Fibroblast of skin of abdomen (primary cell): ENCODE measurements at places on chromosomes 11 and 22.

- DNase-seq = peak; percentile 89
These were observed 50.8 kb downstream of the FBLN1 start for GRCh38 chr22:45553351-45554039.

DNA sequence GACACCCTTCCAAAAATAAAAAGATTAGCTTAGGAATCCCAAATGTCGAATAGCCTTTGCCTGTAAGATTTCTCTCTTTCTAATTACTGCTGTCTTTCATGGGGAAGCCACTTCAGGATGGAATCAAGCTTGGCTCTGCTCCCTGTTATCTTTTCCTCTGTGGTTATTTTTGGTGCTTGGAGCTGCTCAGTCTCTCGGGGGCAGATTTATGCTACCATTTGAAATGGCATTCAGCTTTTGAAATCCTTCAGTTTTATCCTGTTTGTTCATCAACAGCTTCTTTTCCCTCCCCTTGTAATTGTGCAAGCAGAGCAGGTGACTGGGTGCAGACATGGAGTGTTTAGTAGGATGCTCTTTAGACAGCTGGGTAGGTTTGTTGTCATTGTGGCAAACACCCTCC lies 111.0 kb downstream of the DBX1 start:
- no peak for DNase-seq

DNA sequence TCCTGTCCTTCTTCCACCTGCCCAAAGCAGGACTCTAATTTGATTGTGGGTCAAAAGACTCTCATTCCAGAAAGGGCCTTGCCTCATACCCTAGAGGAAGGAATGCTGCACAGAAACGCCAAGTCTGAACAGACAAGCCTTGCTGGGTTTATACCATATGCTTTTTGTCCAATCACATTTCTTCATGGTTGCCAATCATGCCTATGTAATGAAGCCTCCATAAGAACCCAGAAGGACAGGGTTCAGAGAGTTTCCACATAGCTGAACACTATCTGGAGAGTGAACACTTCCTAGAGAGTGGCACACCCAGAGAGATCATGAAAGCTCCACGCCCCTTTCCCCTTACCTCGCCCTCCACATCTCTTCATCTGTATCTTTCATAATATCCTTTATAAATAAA lies 4.8 kb upstream of the SAA2 start:
- no peak for DNase-seq

GRCh38 chr22:49961601-49962011 lies 1.0 kb downstream of the PIM3 start:
- no peak for DNase-seq

DNA sequence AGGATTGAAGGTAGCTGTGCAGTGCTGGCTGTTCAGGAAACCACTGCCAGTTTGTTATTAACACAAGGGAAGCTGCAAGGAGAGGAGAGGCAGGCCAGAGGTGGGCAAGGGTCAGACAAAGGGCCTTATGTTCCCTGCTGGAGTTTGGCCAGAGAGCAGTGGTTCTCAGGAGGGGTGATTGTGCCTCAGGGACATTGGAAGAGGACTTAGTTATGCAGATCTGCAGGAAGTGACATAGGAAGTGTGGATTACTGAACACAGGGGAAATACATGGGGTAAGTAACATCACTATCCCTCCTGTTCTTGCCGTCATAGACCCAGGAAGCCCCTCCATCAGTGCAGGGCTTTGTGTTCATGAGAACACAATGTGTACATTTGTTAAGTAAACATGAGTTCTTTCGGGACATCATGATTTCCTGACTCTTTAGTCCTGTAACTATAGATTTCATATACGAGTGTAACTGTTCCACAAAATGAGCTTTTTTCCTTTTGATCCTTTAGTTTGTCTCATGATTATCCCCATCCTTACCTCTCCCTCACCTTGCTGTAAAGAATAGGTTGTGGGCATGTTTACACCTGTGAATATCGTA lies 5.9 kb downstream of the SRRD start:
- DNase-seq = no peak

GRCh38 chr11:16841984-16842383 lies 103.5 kb downstream of the C11orf58 start:
- DNase-seq = no peak

DNA sequence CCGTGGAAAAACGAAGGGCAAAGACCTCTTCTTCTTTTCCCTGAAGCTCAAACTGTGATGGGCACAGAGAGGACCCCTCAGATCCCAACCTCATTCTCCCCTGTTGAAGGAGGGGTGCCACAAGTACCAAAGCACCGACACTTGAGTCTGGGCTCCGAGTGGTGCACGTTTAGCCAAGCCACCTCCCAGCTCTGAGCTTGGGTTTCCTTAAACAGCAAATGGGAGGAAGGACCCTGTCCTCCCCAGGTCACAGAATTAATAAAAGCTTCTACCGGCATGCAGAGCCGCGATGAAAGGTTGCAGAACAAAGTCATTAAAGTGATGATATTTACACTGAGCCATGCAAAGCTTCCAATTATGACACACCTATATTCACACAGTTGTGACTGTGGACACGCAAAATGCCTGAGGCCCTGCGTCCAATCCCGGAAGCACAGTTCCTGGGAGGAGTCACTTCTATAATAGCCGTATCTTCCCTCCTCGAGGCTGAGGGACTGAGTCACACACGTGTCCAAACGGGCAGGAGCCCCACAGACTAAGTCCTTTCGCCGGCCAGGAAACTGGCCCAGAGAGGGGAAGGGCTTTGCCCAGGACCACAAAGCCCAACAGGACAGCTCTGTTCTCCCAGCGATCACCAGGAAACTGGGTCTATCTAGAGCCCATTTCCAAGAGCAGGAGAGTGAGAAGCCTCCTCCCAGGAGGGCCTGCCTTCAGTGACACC lies 922 bp upstream of the CSNK1E start:
- peak; percentile 86 for DNase-seq

- DNase-seq = no peak
These were observed 34.5 kb downstream of the RTN4R start for GRCh38 chr22:20233351-20234313.

DNA sequence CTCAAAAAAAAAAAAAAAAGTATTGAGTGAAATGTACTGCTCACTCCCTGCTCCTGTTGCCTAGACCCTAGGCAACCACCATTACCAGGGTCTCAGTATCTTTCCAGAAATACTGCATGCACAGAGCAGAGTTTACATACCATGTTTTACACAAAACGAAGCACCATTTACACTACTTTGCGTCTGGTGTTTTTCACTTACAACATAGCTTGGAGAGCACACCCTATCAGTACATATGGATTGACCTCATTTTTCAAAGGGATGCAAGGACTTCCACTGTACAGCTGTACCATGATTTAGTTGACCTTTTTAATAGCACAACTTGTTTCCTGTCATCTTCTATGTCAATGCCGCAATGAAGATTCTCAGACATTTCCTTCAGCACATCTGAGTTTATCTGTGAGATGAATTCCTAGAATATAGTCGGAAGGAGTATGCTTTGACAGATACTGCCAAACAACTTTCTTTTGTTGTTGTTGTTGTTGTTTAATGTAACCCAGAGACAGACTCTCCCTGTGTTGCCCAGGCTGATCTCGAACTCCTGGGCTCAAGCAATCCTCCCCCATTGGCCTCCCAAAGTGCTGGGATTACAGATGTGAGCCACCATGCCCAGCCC lies 6.1 kb downstream of the MYH9 start:
- no peak for DNase-seq

DNA sequence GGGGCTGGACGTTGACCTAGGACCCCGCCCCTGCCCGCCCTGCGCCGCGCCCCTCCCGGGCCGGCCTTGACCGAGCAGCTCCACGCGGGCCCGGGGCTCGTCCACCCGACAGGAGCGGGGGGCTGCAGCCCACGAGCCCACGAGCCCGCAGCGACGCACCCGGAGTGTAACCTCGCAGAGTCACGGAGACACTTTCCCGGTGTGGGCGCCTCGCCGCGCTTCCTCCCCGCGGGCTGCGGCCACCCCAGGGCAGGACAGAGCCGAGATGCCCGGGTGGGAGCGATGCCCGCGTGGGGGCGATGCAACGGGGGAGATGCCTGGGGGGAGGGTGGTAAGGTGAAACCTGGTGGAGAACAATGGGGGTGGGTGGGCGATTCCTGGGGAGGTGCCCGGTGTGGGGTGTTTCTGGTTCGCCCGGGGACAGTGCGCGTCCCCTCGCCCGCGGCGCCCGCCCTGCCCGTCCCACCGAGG lies 4.9 kb upstream of the ZBED4 start:
- no peak for DNase-seq

DNA sequence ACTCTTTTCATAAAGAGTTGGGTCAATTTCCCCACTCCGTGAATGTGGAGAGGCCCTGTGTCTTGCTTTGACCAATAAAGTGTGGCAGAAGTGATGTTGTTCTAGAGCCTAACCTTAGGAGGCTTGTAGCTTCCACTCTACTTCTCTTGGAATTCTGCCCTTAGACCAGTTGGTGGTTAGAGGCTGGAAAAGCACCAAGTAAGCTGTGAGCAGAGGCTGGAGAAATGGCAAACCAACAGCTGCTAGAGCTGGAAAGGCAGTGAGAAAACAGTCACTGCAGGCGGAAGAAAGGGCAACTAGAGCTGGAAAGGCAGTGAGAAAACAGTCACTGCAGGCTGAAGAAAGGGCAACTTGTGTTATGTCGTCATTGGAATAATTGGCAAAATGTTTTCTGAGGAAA lies 29.8 kb upstream of the MSANTD2 start:
- no peak for DNase-seq

DNA sequence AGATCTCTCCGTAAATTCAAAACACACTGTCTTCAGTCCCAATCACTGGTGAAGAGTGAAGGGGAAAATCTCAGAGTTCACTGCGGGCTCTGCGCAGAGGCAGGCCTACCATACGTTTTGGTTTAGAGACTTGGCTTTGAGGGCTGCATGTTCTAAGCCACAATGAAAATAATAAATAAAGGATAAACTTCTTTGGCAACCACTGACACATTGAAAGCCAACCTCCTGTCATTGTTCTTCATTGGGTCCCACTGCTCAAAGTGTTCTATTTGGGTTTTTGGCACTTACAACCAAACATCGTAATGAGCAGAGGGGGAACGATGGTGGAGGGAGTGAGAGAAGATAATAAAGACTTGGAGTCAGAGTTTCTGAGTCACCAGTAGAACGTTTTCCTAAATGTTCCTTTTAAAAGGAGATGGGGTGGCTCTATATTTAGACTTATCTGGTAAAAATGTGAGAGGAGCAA lies 472.9 kb downstream of the SOX6 start:
- DNase-seq = no peak

DNA sequence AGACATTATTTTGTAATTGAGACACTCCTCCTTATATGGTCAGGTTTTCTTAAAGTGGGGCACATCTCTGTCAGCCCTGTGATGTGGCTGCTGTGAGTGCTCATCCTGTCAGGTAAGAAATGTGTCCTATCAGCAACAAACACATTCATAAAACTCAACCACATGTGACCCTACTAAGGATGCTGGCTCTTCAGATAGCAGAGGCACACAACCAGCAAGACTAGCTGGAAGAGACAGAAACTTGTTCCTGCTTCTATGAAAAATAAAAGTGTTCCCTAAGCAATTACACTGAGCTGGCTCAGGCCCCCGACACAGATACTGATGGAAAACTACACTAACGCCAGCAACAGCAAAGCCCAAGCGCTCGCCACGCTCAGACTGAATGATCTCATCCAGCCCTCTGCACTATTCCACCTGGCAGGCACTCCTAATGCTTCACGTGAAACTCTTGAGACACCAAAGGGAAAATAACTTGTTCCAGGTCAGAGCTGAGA lies 49.8 kb upstream of the CYP2D6 start:
- DNase-seq = no peak

DNA sequence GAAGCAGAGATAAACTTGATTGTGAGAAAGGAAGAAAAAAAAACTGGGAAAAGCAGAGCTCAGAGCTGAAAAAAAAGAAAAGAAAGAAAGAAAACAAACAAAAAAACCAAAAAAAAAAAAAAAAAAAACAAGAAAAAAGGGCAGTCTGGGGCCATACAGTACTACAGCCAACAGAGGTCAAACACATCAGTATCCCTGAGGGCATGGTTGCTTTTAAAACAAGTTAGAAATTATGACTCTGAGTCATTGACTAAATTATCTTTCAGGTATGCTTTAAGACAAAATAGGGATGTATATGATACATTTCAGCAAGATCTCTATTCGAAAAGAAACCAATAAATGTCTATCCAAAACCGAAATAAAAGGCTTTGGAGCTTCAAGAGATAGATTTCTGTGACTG lies 37.1 kb upstream of the TLCD5 start:
- DNase-seq = no peak

DNA sequence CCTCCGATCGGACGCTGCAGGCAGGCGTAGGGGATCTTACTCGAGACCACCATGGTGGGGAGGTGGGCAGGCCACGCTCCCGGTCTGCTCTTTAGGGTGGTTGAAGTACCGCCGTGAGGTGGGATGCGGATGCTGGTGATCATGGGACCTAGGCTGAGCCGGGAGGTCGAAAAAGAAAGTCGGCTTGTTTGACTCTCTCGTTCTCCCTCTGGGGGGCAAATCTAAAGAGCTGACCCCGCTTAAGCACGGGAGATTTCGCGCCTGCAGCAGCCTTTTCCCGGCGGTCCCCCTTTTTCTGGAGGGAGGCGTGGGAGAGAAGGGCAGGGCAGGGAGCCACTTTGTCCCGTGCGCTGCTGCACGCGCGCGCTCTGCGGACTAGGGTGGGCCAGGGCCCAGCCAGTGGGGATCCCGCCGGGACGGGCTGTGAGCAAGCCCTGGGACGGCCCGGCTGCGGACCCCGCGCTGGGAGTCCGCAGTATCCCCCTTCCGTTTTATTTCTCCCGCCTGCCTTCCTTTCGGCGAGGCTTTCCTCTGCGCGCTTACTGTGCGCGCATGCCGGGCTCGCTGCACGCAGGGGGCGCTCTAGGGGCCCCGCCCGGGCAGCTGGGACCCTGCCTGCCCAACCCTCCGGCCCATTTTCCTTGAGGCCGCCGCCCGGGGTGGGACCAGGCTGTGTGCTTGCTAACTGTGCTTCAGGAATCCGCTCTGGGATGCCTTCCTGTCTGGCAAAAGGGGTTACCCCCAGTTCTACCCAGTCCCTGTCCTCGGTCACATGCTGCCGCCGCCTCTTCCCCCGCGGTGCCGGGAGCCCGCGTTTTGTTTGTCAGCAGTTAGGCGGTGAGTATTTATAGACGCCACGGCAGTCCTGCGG lies 81.0 kb downstream of the PRR5L start:
- peak; percentile 60 for DNase-seq

DNA sequence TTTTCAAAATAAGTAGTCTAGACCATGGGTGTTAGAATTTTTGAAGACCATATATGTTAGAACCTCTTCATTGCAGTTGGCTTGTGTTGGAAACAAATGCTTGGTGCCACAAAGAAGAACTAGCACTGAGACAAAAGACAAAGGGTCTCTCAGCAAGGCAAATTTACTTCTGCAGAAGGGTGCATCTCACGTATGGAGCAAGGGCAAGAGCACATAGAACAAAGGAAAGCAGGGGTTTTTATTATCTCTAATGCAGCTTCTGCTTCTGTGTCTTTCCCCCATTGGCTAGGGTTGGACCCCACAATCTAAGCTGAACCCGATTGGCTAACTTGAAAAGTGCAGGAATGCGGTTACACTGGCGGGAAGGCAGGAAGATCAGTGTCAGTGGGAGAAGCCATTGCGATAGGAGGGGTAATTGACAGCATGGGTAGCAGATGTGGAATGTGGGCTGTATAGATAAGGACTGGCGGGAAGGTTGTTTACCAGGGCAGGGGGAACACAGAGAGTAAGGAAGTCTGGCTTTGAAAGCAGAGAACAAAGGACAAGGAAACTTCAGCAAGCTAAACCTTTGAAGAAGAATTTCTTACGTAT lies 9.2 kb upstream of the RBMXL2 start:
- DNase-seq = no peak

- DNase-seq = no peak
These were observed 153.0 kb downstream of the APOL5 start for GRCh38 chr22:35870517-35871293.

- DNase-seq = no peak
These were observed 28.9 kb upstream of the PARVB start for GRCh38 chr22:43995057-43995685.

- DNase-seq = no peak
These were observed 618 bp upstream of the CERK start for GRCh38 chr22:46738647-46739093.
